Naive thymus-derived CD4-positive, alpha-beta T cell (primary cell): ENCODE measurements at places on chromosomes 1 and 21. TPM values are rescaled to one million over a fixed set of nuclear protein-coding genes. Genes with fewer than 3 reads are reported as not detected.

- no peak for DNase-seq
Observed at GRCh38 chr1:43007377-43008114, 48.9 kb upstream of the SLC2A1 start.

DNA sequence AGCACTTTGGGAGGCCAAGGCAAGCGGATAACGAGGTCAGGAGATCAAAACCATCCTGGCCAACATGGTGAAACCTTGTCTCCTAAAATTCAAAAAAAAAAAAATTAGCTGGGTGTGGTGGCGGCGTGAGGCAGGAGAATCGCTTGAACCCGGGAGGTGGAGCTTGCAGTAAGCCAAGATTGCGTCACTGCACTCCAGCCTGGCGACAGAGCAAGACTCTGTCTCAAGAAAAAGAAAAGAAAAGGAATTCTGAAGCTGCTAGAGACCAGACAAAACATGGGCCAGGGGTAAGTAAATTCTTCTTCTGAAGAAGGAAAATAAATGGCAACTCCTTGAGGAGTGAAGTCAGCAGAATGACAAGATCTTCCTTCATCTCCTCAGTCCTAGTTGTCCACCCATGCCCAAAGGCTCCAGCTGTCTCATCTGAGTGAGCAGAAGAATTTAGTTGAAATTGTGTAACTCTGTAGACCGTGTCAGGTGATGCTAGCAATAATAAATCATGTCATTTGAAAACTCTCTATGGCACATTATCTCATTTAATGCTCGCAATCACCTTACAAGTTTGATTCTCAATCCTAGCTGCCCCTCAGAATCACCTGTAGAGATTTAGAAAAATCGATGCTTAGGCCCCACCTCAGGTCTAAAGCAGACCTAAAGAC lies 14.3 kb downstream of the PDZK1 start:
- DNase-seq = no peak

DNA sequence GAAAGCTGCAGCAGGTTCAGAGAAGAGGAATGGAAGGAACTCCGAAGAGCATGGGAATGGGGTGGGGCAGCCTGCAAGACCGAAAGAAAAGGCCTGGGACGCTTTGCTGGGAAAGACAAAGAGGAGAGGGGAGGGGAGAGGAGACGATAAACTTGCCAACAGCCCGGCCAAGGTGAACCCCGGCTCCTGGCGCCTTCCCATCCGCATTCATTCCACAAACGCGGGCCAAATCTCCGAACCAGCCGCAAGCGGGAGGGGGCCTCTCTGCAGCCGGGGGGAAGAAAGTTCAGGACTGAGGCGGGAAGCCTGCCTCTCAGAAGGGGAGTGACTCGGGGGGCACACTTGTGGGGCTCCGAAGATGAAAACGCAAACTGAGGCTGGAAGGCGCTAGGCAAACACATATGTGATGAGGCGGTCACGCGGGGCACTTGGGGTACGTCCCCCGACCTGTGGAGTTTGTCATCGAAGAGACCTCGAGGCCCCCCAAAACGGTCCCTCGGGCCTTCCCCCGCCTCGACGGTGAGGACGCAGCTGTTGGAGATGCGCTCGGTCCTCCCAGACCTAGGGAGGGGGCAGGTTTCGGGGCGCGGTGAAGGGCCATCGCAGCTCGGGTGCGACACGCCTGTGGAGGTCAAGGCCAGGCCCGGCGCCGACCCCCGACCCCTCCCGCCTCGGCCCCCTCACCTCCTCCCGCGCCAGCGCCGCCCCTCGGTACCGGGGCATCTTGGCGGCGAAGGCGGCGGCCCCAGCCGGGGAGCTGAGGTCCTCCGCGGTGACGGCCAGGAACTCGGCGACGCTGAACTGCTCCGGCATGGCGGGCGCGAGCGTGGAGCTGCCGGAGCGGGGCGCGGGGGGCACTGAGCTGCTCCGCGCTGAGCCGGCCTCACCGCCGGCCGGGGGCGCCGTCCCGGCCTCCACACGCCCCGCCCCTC lies at the start of gene ASAP3:
TSS of gene ASAP3 (minus strand) at position 859 of the 932 bp plus-strand sequence. CDS start at position 813, 46 bp downstream.
- DNase-seq = peak; percentile 12

GRCh38 chr1:4836574-4836973 lies 182.2 kb downstream of the AJAP1 start:
- no peak for DNase-seq

Gene KPRP
- polyA plus RNA-seq = not detected

GRCh38 chr1:175206687-175207086 lies 14.1 kb upstream of the KIAA0040 start:
- DNase-seq = no peak

- DNase-seq = no peak
Observed at GRCh38 chr1:65281846-65282245, 27.5 kb upstream of the DNAJC6 start.

GRCh38 chr21:32930673-32931072 lies 95.1 kb upstream of the OLIG2 start:
- no peak for DNase-seq

Gene SLC30A10
- polyA plus RNA-seq = not detected

GRCh38 chr1:109877317-109877771 lies 33.3 kb upstream of the CSF1 start:
- DNase-seq = no peak

Gene NOS1AP
- polyA plus RNA-seq = not detected

- DNase-seq = no peak
Observed at GRCh38 chr1:18819986-18820790, 39.3 kb downstream of the TAS1R2 start.

- no peak for DNase-seq
Observed at GRCh38 chr1:109712321-109712864, 342 bp downstream of the GSTM5 start.

DNA sequence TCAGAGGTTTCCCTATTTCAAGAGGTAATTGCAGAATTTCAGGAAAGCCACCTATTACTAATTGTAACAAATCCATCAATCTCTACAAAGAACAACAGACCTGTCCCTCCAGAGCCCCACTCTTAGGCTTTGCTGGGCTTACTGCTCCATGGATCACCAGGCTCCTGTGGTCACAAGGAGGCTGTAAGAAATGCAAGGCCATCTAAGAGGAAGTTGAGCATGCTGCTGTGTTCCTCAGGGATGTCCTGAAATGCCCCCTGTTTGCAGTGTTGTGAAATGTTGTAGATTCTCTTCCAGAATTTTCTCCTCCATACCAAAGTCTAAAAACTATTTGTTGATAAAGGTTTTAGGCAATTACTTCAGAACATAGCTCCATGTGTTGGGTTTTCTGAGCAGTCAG lies 24.4 kb upstream of the DUSP23 start:
- no peak for DNase-seq

DNA sequence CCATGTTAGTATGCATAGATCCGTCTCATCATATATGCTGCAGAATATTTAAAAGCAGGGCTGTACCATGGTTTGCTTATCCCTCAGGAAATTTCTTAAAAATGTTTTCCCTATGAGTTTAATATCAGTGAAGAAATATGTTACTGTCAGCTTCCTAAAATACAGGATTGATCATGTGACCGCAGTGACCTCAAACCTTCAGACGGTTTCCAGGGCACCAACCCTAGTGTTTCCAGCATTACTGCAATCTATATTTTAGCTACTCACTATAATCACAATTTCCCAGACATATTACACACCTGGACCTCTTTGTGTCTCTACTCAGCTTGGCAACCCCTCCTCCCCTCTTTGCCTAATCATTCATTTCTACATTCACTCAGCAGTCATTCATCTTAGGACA lies 7.7 kb upstream of the SDHB start:
- DNase-seq = no peak

Gene SFT2D2
- 35.9 TPM for polyA plus RNA-seq

DNA sequence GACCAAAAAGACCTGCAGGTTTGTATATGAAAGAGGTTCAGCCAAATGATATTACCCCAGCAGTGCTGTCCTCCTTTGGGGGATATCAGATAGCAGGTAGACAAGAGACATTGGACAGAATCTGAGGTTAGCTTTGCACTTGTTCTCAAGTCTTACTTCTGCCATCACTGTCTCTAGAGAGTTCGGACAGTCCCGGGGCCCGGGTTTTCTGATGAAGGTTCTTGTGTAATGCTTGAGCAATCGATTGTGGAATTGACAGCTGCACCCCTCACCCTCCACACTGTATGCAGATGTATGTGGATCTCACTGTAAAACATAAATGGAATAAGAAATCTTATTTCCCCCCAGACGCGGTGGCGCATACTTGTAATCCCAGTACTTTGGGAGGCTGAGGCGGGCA lies 56.2 kb upstream of the MORC3 start:
- DNase-seq = no peak

DNA sequence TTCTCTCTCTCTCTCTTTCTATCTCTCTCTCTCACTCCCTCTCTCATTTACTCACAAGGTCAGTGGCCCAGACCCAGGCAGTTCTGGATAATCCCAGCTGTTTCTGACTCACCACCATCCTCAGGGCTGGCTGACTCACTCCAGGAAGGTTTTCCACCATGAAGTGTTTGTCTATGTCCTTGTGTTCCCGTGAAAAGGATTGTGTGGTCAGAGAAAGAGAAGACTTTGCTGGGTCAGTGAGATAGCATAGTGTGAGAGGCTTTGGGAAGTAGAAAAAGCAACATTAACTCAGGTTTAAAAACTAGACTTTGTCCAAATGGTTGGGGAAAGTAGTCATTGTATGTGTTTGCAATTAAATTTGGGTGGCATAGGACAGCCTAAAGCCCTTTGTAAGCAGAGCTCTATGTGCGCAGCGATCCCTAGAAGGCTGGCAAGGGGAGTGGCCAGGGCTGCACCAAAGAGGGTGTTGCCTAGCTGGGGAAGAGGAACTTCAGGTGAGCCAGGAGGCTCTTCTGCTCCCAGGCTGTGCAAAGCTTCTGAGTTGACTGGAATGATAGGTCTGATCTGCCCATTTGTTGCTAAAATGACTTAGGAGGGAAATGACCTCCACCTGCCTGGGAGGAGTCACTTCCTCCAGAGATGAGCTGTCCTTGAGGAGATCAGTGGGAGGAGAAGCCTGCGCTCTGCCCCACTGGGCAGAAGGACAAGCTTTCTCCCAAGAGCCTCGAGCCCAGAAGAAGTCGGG lies 4.9 kb upstream of the CAPN2 start:
- no peak for DNase-seq

- no peak for DNase-seq
Observed at GRCh38 chr1:921011-921837, 2.5 kb upstream of the SAMD11 start.

DNA sequence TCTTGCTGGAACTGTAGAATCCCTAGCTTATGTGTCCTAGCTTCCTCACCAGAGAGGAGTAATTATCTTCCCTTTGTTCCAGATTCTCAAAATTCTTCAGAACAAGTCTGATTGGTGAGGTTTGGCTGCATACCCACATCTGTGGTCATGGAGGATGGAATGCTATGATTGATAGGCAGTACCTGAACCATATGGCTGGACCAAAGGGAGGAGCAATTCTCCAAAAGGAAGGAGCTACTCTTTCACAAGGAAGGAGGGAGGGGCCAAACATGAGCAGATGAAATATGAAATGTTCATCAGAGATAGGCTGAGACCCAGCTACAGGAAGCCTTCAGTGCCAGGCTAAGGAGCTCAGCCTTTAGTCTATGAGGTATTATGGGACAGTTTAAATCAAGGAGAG lies 5.0 kb upstream of the RNF19B start:
- no peak for DNase-seq

Gene KISS1
- polyA plus RNA-seq = not detected

- DNase-seq = no peak
Observed at GRCh38 chr1:23472351-23473036, 11.5 kb downstream of the ASAP3 start.

Gene MROH9
- not detected for polyA plus RNA-seq

Gene CD5L
- not detected for polyA plus RNA-seq

- DNase-seq = no peak
Observed at GRCh38 chr1:164733070-164733469, 174.1 kb downstream of the PBX1 start.

GRCh38 chr1:210377731-210378333 lies 49.1 kb downstream of the HHAT start:
- DNase-seq = no peak

DNA sequence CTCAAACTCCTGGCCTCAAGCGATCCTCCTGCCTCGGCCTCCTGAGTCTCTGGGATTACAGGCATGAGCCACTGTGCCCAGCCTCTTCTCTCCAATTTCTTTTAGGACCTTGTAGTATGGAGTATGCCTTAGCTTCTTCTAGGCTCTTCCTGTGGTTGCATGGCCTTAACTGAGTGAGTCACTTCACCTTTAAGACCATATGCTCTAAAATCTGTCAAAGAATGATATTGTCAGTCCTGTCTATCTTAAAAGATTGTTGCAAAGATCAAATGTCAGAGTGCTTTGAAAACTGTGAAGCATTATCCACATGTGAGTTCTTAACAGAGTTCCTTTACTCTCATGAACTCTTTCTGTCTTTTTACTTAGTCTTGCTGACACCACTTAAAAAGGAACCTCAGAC lies 37.2 kb downstream of the ATP2B4 start:
- DNase-seq = no peak

DNA sequence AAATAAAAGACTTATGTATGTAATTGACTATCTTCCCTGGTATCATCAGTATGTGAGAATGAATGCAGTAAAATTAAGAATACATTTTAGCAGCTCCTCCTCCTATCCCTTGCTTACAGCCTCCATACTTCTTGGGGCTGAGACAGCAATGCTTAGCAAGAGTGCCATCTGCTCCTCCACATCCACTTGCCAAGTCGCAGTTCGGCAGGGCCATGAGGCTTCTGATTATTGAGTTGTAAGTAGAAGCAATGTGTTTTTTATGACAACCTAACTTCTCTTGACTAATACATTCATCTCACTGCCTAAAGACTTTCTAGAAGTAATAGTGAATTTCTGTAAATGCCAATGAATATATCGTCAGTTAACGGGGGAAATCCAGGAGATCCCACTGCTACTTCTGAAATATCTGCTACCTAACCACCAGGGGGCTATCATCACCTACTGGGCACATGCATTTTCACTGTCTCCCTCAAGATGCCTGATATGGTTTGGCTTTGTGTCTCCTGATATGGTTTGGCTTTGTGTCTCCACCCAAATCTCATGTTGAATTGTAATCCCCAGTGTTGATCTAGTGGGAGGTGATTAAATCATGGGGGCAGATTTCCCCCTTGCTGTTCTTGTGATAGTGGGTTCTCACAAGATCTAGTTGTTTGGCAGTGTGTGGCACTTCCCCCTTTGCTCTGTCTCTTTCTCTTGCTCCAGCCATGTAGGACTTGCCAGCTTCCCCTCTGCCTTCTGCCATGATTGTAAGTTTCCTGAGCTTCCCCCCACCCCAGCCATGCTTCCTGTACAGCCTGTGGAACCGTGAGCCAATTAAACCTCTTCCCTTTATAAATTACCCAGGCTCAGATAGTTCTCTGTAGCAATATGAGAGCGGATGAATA lies 59.6 kb downstream of the EXTL2 start:
- peak; percentile 5 for DNase-seq

- DNase-seq = no peak
Observed at GRCh38 chr1:237105826-237106225, 63.8 kb downstream of the RYR2 start.

Gene HES2
- not detected for polyA plus RNA-seq

Gene GFI1
- polyA plus RNA-seq = 3.3 TPM

Gene AMY2B
- 1.7 TPM for polyA plus RNA-seq

Gene CFAP107
- polyA plus RNA-seq = not detected

Gene FMO4
- polyA plus RNA-seq = 2.8 TPM

DNA sequence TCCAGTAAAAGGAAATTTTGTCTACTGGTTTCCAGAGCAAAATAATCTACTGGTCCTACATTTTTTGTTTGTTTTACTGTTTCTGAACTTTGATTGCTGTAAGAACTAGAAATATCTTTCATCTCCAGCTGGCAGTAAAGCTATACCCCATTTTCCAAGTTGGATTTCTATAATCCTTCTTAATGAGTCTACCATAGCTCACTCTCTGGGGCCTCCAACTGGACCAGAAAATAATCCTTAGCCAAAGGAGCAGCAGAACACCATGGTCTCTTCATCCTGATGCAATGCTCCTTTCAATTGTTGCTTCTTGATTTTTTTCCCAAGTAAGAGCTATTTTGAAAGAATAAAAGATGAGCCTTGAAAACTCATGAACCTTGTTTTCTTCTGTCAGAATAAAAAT lies 110.0 kb upstream of the COL11A1 start:
- DNase-seq = no peak

Gene C1orf185
- polyA plus RNA-seq = not detected
